GM12865 (cell line): ENCODE measurements at places on chromosomes 1 and 21.

GRCh38 chr1:233340966-233341516 is 13.5 kb downstream of the MAP3K21 start:
- DNase-seq: no peak

GRCh38 chr1:119133987-119134386 is 6.5 kb downstream of the WARS2 start:
- DNase-seq: no peak

GRCh38 chr1:89809556-89809955 is 11.3 kb upstream of the LRRC8D start:
- DNase-seq: no peak

DNA sequence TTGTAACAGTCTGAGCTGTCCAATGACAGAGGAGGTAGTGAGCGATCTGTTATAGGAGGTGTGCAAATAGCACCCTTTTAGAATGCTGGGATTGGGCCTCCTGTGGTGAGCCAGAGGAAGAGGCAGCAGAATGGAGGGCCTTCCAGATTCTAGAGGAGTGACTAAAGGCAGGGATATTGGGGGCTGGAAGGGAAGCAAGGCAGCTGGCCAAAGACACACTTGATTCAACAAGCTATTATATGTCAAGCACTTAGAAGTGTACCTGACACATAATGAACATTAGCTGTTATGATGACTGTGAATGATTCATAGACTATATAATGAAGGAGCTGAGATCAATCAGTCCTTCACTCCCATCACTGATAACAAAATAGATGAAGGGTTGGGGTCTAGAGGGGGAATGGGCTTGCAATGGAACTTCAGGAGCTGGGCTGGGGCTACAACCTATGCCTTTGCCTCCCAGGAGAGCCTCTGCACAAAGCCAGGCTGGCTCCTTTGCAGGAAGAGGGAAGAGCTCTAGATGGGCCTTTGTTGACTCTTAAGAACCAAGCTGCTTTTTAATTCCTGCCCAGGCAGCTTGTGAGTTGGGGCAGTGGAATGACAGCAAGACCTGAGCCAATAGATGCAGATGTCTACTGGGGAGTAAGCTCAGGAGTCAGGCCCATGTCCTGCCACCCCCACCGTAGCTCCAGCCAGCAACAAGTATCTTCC is 2.3 kb upstream of the MKNK1 start:
- no peak for DNase-seq

DNA sequence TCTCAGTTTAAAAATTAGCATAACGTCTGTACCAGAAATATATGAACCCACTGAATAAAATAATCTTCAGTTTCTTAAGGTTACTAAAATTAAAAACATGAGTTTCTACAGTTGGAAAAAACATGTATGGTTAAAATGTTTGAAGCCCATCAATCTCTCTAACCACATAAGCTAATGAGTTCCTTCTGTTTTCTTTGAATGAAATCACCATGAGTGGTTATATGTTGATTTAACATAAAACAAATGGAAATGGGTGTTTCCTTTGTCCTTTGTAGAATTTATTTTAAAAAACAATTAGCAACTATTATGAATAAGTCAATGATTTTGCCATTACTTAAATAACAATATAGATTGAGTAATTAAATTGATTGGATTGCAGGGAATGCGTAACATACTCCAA is 3.0 kb upstream of the ADGRL2 start:
- DNase-seq: no peak

GRCh38 chr1:231592809-231593208 is 33.8 kb upstream of the DISC1 start:
- DNase-seq: no peak
